ENCODE measurements at places on chromosomes 2 and 18.

- H3K27me3 ChIP-seq: no peaks in the 10 kb centered on the region
- H3K4me3 ChIP-seq: no peak overlapping the region
- no peak overlapping the region for H3K27ac ChIP-seq
Measured at GRCh38 chr2:239720361-239721360, 304.5 kb downstream of the NDUFA10 start.

DNA sequence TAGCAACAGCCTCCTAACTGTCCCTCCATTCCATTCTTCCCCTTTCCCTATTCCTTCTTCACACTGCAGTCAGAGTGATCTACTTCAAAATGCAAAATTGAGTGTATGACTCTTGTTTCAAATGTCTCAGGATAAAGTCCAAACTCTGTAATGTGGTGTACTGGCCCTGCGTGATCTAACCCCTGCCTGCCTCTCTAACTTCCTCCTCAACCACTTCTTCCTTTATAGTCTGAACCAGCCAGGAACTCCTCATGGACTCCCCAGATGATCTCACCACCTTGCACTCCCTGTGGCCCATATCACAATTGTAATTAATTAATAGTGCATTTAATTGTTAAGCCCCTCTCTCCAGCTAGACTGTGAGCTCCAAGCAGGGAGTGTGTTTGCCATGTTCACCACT lies 3.1 kb upstream of the B3GNT2 start:
- H3K4me1 ChIP-seq: peaks cover 12% of the 10 kb centered on the region
- DNase-seq: no peak
- no peaks in the 10 kb centered on the region for H3K36me3 ChIP-seq
- no peak overlapping the region for H3K4me3 ChIP-seq
- H3K27ac ChIP-seq: no peak overlapping the region

- no peaks in the 10 kb centered on the region for H3K36me3 ChIP-seq
- no peak overlapping the region for H3K27ac ChIP-seq
- no peak for DNase-seq
- H3K4me1 ChIP-seq: peaks cover 16% of the 10 kb centered on the region
Measured at GRCh38 chr2:231998046-231998445, 36.5 kb downstream of the DIS3L2 start.

DNA sequence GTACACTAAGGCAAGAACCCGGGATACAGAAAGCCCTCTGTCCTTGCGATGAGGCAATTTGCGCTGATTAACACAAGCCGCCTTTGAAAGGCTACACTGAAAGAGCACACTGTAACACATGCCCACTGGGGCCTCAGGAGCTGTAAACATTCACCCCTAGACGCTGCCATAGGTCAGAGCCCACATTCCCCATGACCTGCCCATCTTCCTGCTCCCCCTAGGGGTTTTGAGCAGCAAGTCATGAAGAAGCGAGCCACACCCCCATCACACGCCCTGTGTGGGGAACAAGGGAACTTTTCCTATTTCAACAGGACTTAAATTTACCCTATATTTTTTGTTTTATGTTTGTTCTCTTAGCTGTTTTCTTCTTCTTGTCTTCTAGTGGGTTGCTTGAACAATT lies 47.8 kb upstream of the SLC4A10 start:
- H3K4me1 ChIP-seq: no peaks in the 10 kb centered on the region
- H3K27ac ChIP-seq: no peak overlapping the region
- H3K27me3 ChIP-seq: no peaks in the 10 kb centered on the region
- DNase-seq: no peak
- H3K4me3 ChIP-seq: no peak overlapping the region

GRCh38 chr2:18976168-18976961 lies 382.1 kb downstream of the OSR1 start:
- no peaks in the 10 kb centered on the region for H3K36me3 ChIP-seq
- H3K4me1 ChIP-seq: no peaks in the 10 kb centered on the region
- no peak for DNase-seq

DNA sequence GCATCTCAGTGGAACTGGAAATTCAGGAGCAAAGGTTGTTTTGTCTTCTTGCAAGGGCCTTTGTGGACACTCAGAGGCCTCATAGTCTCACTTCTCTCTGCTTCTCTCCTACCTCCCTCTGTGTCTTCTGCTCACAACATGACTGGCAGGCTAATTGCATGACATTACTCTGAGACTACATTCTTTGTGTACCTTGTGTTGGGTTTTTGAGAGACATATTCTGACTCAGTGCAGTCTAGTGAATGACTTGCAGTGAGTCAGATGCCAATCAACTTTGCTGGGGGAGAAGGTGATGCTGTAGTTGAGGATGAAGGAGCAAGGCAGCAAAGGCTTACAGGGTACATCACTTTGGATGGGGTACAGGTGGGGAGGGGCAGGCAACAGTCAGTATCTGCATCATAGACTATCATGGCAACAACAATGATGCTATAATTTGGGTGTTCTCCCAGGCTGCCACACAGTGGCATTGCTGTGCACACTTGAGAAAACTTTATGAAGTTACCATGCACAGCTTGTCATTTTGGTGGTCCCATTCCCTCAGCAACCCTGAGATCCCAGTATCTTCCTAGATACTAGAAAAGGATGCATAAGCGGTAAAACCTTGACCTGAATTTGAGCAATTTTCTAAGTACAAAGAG lies 69.3 kb upstream of the SLC16A14 start:
- H3K36me3 ChIP-seq: no peaks in the 10 kb centered on the region
- no peak overlapping the region for H3K27ac ChIP-seq

DNA sequence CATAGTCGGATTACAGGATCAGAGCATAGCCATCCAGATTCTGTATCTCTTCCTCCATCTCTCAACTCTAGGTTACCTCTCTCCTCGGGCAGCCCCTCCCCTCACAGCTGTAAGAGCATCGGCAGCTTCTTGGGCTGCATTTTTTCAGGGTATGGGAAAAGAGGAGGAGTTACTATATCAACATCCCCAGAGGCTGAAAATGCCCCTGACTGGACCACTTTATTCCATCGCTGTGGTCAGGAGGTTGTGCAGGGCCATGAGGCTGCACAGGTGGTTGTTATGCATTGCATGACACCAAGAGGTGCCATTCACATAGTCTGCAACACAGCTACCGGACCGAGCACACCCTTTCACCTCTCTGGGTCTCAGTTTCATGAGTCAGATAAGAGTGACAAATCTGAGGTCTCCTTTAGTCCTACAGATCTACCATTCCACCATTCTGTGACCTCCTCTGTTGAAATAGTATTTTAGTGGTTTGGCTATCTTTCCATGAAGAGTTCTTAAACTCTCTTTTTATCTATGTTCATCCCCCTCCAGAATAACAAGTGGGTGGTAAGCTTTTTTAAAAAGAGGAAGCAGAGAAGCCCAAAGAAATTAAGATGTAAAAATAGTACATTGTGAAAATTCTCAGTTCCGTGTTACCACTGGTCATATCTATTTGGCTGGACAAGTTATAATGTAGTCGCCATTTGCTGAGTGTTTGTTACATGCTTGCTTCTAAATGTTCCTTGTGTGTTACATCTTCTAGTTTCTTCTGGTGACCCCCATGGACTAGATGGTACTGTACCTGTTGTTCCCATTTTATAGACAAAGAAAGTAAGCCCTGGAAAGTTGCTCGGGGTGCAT lies 56.6 kb upstream of the SLC1A4 start:
- no peaks in the 10 kb centered on the region for H3K36me3 ChIP-seq
- H3K4me3 ChIP-seq: no peak overlapping the region
- peak overlapping the region; percentile 31 for H3K27ac ChIP-seq
- H3K4me1 ChIP-seq: no peaks in the 10 kb centered on the region
- DNase-seq: no peak
- H3K27me3 ChIP-seq: no peaks in the 10 kb centered on the region

GRCh38 chr18:55439056-55439455 lies 148.9 kb downstream of the TCF4 start:
- H3K4me3 ChIP-seq: no peak overlapping the region
- H3K27me3 ChIP-seq: no peaks in the 10 kb centered on the region
- no peak overlapping the region for H3K27ac ChIP-seq
- H3K4me1 ChIP-seq: no peaks in the 10 kb centered on the region
- DNase-seq: no peak

DNA sequence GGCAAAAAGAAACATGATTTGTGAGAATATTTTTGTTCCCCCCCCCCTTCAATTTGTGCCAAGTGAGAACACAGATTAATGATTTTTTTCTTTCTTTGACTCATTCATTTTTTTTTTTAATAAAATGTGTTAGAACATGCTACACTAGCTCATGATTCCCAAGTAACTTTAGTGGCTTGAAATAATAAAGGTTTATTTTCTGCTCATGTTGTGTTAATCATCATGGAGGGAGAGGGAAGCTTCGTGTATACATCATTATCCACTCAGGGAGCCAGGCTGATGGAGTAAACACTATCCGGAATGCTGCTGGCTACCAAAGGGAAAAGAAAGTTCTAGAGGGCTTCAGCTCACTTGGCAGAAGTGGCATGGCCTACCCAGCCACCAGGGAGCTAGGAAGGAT lies 40.6 kb downstream of the PHLPP1 start:
- no peaks in the 10 kb centered on the region for H3K27me3 ChIP-seq
- H3K27ac ChIP-seq: no peak overlapping the region
- H3K4me3 ChIP-seq: no peak overlapping the region
- no peak for DNase-seq

DNA sequence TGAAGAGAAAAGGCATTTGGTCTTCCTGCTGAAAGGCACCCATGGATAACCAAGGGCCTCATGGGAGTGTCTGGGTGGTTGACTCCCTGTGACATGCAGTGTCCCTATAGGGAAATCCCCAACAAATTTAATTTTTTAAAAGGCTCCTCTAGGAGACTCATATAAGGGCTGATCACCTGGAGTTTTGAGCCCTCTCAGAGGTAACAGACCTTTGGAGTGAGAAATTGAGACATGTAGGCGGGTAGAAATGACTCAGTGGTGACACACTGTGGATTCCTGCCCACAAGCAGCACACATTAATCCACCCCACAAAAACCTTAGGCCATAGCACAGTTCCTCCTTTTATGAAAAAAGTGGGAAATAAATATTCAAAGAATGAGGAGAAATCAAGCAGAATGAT lies 557.0 kb upstream of the CNTNAP5 start:
- no peak overlapping the region for H3K4me3 ChIP-seq
- DNase-seq: no peak
- no peaks in the 10 kb centered on the region for H3K27me3 ChIP-seq
- no peaks in the 10 kb centered on the region for H3K36me3 ChIP-seq
- no peaks in the 10 kb centered on the region for H3K4me1 ChIP-seq
- no peak overlapping the region for H3K27ac ChIP-seq

DNA sequence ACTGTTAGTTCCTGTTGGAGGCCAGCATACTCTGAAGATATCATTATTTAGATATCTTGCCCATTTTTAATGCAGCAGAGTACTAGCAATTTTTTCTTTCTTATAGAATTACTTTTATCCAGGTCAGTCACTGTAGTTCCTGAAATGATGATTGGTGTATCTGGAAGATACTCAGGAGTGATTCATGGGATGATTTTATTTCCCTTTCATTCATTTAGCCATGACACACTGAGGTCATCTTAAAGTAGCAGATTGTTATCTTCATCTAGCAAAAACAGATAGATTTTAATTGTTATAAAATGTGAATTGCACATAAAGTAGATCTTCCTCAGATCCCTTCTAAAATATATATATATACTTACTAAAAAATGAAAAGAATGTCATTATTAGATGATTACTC lies 109.1 kb downstream of the PIK3C3 start:
- no peak overlapping the region for H3K4me3 ChIP-seq
- H3K27ac ChIP-seq: no peak overlapping the region
- peaks cover 45% of the 10 kb centered on the region for H3K36me3 ChIP-seq
- no peak for DNase-seq
- H3K4me1 ChIP-seq: no peaks in the 10 kb centered on the region

- H3K27ac ChIP-seq: no peak overlapping the region
- H3K27me3 ChIP-seq: no peaks in the 10 kb centered on the region
- no peak for DNase-seq
- H3K4me3 ChIP-seq: no peak overlapping the region
- no peaks in the 10 kb centered on the region for H3K4me1 ChIP-seq
Measured at GRCh38 chr2:134446383-134447017, 192.6 kb downstream of the MGAT5 start.

DNA sequence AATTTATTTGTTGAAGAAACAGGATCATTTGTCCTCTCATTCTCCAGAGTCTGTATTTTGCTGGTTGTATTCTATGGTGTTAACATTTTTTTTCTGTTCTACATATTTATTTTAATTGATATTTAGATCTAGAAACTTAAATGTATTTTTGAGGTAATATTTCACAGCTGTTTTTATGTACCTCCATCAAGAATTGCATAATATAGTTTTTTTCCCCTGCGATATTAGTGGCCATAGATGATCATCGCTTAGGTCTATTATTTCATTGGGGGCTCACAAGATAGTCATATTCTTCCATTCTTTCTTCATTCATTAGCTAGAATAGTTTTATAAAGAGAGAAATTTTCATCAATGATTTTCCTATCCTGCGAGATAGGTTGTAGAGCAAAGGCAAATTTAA lies 89.3 kb downstream of the PARD3B start:
- no peaks in the 10 kb centered on the region for H3K27me3 ChIP-seq
- H3K4me1 ChIP-seq: no peaks in the 10 kb centered on the region
- no peaks in the 10 kb centered on the region for H3K36me3 ChIP-seq
- no peak overlapping the region for H3K27ac ChIP-seq
- H3K4me3 ChIP-seq: no peak overlapping the region
- DNase-seq: no peak

- no peaks in the 10 kb centered on the region for H3K4me1 ChIP-seq
- no peaks in the 10 kb centered on the region for H3K27me3 ChIP-seq
- H3K4me3 ChIP-seq: no peak overlapping the region
- H3K36me3 ChIP-seq: no peaks in the 10 kb centered on the region
Measured at GRCh38 chr18:79227621-79228020, 158.4 kb downstream of the ATP9B start.

- peaks cover 61% of the 10 kb centered on the region for H3K4me1 ChIP-seq
- no peaks in the 10 kb centered on the region for H3K27me3 ChIP-seq
- H3K4me3 ChIP-seq: no peak overlapping the region
- DNase-seq: no peak
Measured at GRCh38 chr2:45769854-45770576, 118.5 kb downstream of the PRKCE start.

DNA sequence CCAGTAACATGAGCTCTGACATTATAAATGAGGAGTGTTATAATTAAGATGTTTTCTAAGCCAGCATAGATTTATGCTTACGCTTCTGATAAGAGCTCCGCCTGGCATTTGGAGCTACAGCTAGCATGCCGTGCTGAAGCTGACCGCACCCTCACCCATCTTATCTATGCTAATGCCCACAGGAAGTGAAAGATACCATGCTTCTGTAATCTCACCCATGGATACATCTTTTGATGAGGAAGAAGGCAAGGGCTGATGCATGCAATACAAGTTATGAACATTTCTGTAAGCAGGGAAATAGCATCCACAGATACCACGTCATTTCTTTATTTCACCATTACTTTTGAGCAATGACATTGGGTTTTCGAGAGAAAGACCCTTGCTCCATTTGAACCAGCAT lies 82.3 kb downstream of the ARL4C start:
- H3K4me3 ChIP-seq: no peak overlapping the region

GRCh38 chr2:30272761-30273573 lies 41.6 kb downstream of the LBH start:
- no peaks in the 10 kb centered on the region for H3K36me3 ChIP-seq
- no peaks in the 10 kb centered on the region for H3K27me3 ChIP-seq
- no peak overlapping the region for H3K4me3 ChIP-seq
- no peak for DNase-seq
- H3K4me1 ChIP-seq: peaks cover 49% of the 10 kb centered on the region
- peak overlapping the region; percentile 18 for H3K27ac ChIP-seq

- H3K27ac ChIP-seq: peak overlapping the region; percentile 89
- H3K4me3 ChIP-seq: peak overlapping the region; percentile 85
- H3K4me1 ChIP-seq: peaks cover 29% of the 10 kb centered on the region
- H3K27me3 ChIP-seq: peaks cover 3% of the 10 kb centered on the region
- no peaks in the 10 kb centered on the region for H3K36me3 ChIP-seq
Measured at GRCh38 chr2:158967731-158968395, 577 bp upstream of the TANC1 start.

GRCh38 chr18:55869556-55870501 lies 281.8 kb upstream of the TCF4 start:
- no peaks in the 10 kb centered on the region for H3K4me1 ChIP-seq
- H3K4me3 ChIP-seq: no peak overlapping the region
- no peak for DNase-seq
- H3K36me3 ChIP-seq: no peaks in the 10 kb centered on the region
- H3K27ac ChIP-seq: no peak overlapping the region

Measured in lower lobe of right lung (tissue), 2 donors.